ENCODE measurements at places on chromosomes 2 and 18. TPM values are rescaled to one million over a fixed set of nuclear protein-coding genes. Genes with fewer than 3 reads are reported as not detected.

GRCh38 chr18:7049951-7050350 is 67.6 kb downstream of the LAMA1 start:
- DNase-seq: no peak

GRCh38 chr2:17068021-17068420 is 402.4 kb upstream of the CYRIA start:
- no peak for DNase-seq

Gene TLX2
- not detected for total RNA-seq

- no peak for DNase-seq
Measured at GRCh38 chr2:152846697-152847470, 128.5 kb downstream of the ARL6IP6 start.

- no peak for DNase-seq
Measured at GRCh38 chr2:180208841-180209240, 201.7 kb upstream of the CWC22 start.

DNA sequence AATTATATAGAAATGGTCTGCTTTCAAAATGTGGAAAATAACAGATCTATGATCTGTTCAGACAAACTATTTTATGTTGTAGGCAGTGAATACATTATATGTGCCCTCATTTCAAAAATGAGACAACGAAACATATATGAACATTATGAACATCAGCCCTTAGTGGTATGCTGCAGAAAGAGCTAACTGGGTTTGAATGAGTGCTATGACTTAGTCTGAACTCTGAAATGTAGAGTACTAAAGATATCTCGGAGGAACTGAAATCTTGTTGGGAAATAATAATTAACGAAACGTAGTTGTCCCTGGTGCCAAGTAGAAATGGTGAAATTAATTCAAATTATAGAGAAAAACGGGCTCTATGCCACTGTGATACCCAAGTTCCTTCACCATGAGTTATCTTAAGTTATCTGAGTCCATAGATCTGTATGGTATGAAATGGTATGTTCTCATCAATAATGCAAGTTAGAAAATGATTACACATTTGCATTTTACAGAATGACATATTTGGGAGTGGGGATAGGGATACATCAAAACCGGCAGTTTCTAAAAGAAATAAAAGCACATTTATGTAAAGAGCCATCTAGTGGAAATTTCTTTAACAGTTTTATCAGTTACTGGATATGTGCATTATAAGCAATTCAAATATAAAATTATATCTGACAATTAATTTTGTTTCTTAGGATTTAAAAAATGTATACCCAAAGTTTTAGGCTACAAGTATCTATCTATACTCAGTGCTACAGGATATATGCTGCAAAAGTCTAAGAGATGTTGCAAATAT is 26.7 kb downstream of the STARD6 start:
- DNase-seq: no peak

GRCh38 chr2:128812183-128812940 is 493.7 kb upstream of the HS6ST1 start:
- no peak for DNase-seq

Gene NTSR2
- not detected for total RNA-seq

Gene KHK
- 0.82 TPM for total RNA-seq

GRCh38 chr2:239068411-239068810 is 220.5 kb downstream of the TWIST2 start:
- no peak for DNase-seq

GRCh38 chr2:12669036-12669435 is 47.7 kb upstream of the TRIB2 start:
- DNase-seq: no peak

Gene ALLC
- total RNA-seq: not detected

DNA sequence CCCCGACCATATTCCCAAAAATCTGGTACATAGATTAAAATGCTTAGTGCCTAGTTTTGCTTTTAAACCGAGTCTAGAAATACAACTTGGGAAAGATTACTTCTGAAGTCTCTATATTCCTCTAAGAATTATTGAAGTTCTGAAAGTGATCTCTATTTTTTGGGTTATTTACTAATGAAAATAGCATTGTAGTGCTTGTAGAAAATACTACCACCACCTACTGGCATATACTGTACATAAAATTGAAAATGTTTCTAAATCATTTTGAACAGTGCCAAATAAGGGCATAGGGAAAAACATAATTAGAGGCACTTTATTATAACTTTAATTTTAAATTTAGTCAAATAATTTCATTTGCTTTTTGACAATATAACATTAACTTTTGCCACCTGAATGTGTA is 1399.6 kb upstream of the ZEB2 start:
- DNase-seq: no peak

Gene POTEJ
- not detected for total RNA-seq

DNA sequence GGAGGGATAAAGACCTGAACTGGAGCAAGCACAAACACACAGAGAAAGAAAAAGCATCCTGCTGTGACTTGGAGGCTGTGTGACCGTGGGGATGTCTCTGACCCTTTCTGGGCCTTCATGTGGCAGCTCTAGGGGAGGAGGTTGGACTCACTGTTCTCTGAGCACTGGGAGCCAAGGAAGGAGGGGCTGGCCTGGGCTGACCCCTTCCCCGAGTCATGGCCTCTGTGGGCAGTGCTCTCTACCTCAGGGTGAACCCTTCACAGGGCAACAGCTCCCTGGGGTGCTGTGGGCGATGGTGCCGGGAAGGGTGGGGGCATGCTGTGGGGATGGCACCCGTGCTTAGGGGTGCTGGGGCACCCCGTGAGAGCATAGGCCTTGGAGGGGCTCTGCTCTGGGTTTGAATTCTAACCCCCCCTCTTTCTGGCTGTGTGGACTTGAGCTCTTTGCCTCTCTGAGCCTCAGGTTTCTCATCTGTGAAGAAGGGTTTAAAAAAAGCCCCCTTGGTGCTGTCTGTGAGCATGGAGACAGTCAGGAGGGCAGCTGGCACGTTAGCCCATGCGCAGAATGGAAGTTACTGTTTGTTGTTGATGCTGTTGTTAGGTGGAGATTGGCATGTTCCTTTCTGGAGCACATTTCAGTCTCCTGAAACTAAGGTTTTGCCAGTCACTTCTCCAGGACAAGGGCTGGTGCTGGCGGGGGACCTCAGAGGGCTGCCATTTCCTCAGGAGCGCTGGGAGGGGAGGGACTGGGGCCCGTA is 700 bp downstream of the TOGARAM2 start:
- no peak for DNase-seq

Data from right atrium auricular region (tissue), 2 donors.